ENCODE measurements at places on chromosomes 3 and 15.

DNA sequence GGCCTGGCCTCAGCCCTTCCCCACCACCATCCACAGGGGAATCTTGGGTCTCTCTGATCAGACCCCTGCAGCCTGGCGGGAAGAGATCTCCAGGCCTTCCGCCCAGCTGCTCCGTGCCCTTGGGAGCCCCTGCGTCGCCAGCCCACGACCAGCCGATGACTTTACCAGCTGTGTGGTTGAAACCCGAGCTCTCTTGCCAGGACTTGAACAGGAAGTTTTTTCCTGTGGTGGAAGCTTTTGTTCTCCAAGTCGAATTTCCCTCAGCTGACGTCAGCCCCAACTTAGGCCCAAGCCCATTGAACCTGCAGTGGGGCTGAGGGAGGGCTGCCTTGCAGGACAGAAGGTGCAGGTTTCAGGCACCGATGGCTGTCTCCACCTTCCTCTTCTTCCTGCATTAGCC is 51.7 kb upstream of the SMAD3 start:
- no peak for DNase-seq

- DNase-seq, result no peak
Measured at GRCh38 chr15:45186771-45187577, 792 bp downstream of the SHF start.

DNA sequence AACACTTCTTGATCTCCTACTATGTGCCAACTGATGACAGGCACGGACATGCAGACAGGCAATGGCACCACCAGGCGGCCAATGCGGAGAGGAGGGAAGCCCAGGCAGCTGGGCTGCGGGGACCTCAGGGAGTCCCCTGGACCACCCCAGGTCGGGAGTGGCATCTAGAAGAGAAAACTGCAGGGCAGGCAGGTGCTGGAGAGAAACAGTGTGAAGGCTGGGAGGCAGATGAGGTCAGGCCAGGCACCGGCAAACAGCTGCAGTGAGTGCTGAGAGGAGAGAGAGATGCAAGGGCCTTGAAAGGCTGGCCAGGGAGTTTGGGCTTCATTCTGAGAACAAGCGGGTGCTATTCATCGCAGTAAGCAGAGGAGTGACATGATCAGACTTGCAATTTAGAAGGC is 29.1 kb downstream of the SLC6A1 start:
- no peak for DNase-seq

GRCh38 chr3:116064646-116065045 is 380.6 kb downstream of the LSAMP start:
- no peak for DNase-seq

DNA sequence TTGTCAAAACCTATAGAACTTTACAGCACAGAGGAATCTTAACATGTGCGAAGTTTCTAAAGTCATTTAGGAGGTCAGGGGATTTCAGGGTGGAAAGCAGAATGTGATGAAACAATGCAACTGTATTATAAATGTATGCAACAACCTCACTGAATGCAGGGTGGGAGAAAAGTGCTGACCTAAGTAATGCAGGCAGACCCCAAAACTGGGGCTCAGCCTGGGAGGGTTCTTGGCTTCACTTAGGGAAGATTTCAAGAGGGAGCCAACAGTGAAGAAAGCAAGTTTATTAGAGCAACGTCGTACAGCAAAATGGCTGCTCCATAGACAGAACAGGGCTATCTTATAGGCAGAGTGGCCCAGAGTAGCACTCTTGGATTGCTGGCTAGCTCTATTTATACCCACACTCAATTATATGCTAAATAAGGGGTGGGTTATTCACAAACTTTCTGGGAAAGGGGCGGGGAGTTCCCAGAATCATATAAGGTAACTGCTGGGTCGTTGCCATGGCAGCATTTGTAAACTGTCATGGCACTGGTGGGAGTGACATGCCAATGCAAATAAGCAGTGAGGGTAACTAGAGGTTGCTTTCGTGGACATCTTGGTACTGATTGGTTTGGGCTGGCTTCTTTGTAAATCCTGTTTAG is 14.2 kb upstream of the CAND2 start:
- DNase-seq, result no peak

GRCh38 chr15:38721568-38721945 is 156.9 kb upstream of the RASGRP1 start:
- DNase-seq, result no peak

DNA sequence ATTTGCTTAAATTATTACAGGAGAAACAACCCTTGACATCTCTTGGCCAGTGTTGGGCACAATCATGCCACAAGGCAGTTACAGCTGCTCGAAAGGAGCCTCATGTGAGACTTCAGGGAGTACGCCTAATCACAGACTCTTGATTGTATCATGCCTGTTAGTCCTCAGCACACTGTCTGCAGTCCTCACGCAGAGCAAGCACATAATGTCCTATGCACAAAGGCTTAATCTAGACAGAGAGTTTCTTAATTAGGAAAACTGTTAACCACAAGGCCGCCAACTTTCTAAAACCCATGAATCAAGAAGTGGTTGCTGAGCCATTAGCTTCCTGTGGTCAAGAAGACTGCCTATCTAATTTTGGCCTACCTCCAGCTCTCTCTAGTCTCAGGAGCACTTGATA is 172.0 kb downstream of the UNC13C start:
- no peak for DNase-seq

DNA sequence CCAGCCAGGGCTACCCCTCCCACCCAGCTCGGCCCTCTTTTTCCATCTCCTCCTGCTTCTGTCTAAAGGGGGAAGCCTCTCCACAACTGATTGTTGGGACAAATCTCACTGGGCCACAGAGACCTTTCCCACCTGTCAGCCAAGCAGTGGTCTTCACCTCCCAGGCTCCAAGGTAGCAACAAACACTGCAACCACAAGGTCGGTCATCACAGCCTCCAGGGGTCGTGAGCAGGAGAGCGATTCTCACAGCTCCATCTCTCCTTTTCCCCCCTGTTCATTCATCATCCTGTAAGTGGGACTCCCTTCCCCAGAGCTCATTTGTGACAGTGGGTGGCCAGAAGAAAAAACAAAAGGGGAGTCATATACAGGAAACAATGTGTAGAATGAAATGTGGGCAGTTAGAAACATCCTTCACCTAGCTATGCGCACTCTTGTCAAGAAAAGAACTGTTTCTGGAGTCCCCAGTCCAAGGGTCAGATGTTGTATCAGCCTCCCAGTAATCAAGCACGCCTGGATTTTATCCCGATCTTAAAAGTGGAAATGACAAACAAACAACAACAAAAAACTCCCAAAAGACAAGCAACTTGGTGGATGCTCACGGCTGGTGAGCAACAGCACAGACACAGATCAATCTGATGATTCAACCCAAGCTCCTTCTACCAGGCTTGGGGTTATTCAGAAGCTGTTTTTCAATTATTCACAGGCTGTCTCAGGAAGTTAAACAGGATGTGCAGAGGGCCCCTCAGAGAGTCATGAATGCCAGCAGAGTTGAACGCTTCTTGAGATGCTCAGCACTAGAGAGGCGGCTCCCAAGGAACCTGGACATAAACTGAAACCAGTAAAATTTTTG is 22.4 kb downstream of the LYZL4 start:
- peak; percentile 12 for DNase-seq

- no peak for DNase-seq
Measured at GRCh38 chr15:60464836-60465630, 13.9 kb downstream of the ICE2 start.

GRCh38 chr3:25090698-25091453 is 337.2 kb upstream of the RARB start:
- no peak for DNase-seq
